Stimulated activated CD8-positive, alpha-beta memory T cell treated with anti-CD3 and anti-CD28 coated beads, Interleukin-2, amount 100 ng/mL, for 1 hour (primary cell): ENCODE measurements at places on chromosomes 1 and 21.

DNA sequence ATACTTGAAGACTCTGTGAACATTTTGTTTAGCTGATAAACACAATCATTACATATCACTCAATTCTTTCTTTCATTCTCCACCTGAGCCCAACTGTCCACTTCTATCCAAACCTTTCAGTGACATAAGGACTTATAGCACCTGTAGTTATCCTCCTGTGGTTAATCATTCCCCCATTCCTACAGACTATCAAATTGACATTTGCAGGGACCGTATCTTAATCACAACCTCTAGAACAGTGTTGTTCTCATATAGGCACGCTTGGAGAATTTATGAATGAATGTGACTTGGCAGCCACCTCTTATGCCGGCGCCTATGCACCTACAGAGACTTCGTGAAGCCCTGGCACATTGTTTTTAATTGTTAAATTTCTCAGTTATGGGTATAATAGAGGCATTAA, 83.9 kb upstream of the CXADR start:
- no peak for DNase-seq

DNA sequence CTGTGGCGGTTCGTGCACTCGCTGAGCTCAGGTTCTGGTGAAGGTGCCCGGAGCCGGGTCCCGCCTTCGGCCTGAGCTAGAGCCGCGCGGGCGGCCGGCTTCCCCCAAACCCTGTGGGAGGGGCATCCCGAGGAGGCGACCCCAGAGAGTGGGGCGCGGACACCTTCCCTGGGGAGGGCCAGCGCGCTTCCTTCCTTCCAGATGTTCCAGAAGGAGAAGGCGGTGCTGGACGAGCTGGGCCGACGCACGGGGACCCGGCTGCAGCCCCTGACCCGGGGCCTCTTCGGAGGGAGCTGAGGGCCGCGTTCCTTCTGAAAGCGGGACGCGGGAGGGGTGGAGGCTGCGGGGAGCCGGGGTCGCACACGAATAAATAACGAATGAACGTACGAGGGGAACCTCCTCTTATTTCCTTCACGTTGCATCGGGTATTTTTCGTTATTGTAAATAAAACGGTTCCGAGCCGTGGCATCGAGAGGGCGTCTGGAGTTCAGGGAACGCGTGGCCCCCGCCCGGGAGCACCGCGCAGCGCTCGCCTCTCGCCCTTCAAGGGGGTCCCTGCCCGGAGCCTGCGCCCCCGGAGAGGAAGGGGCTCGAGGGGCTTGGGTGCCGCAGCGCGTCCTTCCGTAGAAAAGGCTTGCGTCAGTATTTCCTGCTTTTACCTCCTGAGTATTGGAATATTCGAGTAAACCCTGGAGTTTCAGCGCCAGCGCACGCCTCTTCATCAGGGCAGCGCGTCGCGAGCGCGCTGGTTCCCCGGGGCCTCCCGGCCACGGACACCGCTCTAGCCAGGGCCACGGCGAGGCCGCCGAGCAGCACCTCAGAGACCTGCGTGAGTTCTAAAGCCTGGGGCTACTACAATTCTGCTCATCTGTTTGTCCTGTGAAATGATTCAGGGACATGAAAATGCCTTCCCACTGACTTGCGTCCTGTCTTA, 11.5 kb downstream of the YBEY start:
- DNase-seq: no peak

- no peak for DNase-seq
These were observed at the start of gene TPTE for GRCh38 chr21:10521091-10521598. TPTE (plus strand) TSS chr21:10521583; CDS start chr21:10538724, 17,141 bp downstream.

DNA sequence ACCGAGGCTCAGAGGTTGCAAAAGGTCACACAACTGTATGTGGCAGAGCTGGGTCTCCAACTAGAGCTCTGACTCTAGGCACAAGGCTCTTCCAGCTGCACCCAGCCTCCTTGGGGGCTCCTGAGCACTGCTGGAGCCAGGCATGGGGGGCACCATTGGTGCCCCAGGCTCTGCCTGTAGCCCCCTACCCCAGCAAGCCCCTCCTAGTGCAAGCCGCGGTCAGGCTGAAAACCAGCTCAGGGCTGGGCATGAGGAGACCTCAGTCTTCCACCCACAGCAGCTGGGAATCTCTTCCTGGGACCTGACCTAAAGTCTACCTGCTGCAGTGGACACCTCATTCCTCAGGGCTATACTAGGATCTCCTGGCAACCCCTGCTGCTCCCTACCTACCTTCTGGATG, 14.6 kb downstream of the TNNT2 start:
- no peak for DNase-seq

- DNase-seq: no peak
These were observed 1351.7 kb downstream of the MRPL39 start for GRCh38 chr21:24255591-24255990.

DNA sequence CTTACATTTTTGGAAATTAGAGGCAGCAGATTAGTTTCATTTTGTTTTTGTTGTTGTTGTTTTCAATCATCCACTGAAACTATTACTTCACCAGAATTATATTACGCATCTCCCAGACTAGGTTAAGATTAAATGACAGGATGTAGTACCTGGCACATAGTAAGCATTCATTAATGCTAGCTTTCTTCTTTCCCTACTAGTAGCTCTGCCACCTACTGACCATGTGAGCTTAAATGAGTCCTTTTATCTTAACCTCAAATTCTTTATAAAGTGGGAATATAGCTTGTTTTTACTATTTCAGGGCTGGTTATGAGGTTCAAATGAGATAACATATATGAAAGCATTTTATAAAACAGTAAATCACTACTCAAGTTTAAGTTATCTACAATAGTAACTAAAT, 10.2 kb upstream of the ASPM start:
- DNase-seq: no peak

GRCh38 chr1:3772027-3772714, 378 bp upstream of the SMIM1 start:
- peak; percentile 62 for DNase-seq

DNA sequence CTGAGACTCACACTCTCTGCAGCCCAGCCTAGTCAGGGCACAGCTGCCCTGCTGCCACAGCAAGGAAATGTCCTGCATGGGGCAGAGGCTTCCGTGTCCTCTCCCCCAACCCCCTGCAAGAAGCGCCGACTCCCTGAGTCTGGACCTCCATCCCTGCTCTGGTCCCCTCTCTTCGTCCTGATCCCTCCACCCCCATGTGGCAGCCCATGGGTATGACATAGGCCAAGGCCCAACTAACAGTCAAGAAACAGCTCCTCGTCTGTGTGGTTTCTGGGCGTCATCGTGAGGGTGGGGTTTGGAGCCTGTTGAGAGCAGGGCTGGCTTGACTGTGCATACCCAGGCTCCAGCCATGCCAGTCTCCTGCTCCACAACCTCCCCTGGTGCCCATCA, 19.5 kb downstream of the FAAH start:
- no peak for DNase-seq

- DNase-seq: no peak
These were observed 23.3 kb downstream of the SLC2A1 start for GRCh38 chr1:42935313-42935895.

DNA sequence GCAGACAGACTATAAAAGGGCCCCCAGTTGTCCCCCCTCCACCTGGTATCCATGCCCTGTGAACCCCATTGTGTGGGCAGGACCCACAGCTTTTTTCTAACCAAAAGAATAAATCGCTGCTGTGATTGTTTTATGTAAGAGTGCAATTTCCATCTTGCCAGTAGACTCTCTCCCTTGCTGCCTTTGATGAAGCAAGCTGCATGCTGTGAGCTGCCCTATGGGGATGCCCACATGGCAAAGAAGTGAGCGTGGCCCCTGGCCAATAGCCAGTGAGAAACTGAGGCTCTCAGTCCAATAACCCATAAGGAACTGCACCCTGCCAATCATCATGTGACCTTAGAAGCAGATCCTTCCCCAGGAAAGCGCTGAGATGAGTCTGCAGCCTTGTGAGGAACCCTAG, 37.8 kb upstream of the FMOD start:
- no peak for DNase-seq

DNA sequence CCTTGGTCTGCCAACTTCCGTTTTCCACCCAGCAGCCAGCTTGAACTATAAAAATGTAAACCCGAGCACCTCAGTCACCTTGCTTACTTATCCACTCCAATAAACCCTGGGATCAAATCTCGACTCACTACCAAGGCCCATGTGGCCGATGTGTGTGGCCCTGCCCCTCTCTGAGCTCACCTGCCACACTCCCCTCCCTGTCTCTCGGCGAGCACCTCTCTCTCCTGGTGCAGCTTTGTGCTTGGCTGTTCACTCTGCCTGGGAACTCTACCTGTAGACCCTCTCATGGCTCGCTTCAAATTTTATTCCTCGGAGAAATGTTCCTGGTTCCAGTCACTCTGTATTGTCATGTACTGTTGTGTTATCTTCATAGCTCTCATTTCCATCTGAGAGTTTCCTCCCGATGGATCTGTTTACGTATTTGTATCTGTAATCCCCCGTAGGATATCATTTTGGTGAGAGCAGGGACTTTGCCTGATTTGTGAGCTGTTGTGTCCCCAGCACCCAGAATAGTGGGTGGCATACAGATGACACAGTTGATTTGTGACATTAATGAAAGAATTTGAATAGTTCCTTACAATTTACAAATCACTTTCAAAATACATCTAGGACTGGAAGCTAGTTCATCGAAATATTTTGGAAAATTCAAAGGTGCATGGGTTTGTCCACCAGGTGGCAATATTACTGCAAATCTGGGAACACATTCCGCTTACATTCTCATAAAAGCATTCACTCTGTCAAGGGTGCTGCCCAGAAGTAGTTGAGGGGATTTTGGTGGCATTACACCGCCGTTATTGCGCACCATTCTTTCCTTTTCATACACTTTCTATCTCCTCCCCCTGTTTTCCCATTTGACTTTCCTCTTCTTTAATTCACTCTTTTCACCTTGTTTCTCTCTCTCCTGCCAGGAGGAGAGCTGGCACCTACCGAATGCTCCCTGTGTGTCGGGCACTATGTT, 95.3 kb downstream of the ABCA4 start:
- DNase-seq: no peak

DNA sequence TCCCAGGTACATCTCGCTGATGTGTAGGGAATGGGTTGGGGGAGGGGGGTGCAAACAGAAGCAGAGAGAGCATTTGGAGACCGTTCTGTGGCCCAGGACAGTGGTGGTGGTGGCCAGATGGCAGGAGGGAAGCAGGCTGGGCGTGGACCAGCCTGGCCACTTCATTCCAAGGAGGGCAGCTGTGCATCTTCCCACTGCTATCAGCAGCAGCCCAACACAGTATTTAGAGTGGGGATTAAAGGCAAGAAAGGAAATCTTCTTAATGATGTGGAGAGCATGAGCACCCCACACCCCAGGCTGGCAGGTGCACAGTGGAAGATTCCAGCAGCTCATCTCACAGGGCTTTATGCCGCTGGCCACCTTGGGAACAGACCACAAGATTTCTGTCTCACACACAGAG, 198.7 kb downstream of the NPHP4 start:
- no peak for DNase-seq

GRCh38 chr1:200128081-200128480, 100.6 kb downstream of the NR5A2 start:
- no peak for DNase-seq

DNA sequence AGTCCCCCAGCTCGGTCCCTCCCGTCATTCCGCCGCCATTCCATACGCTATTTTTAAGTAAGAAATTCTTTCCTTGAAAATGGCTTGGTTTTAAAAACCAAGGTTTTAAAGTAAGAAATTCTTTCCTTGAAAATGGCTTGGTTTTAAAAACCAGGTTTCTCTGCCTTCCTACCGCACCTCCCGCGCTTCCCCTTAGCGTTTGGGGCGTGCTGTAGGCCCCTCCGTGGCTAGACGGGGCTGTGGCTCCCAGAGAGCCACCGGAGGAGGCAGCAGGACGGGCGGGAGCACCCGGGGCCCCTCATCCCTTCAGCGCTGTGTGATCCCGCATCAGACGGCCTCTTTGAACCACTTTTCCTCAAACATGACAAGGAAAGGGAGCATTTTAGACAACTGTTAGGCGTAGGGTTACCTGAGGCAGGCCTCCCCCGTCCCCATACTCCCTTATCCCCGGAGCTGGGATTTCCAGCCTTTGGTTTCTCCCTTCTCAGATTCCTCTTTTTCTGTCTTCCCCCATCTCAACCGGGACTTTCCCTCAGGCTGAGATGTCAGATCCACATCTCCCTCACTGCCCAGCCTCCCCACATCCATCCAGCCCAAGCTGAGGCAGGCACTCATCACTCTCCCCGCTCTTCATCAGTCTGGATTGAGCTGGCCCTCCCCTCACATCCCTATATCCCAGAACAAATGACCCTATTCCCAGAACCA, 541 bp upstream of the CD58 start:
- DNase-seq: no peak

GRCh38 chr1:58214674-58215073, 331.9 kb downstream of the OMA1 start:
- no peak for DNase-seq

DNA sequence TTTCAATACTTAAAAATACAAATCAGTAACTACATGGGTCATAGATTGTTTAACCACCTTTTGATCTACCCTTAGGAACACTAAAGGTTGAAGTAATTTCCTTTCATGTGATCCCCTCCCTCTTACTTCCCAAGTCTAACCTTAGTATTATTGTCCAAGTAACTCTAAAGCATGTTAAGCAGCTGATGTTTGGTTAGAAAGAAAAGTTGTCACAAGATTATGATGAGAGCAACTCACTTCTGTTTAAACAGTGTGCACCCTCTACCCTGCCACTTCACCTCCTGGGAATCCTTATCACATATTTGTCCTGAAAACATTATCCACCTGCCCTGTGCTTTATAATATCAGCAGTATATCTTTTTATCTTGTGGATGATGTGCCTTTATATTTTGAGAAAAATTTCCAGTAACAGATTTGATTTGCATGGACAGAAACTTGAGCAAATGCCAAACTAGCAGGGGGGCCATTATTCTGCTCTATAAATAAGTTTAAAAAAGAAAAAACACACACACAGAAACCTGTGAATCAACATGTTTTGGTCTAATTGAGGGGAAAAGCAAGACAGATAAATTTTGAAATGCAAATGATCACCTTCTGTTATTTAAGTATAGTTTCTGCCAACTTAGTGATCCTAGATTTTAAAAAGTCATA, 194.3 kb downstream of the RPS6KC1 start:
- no peak for DNase-seq

DNA sequence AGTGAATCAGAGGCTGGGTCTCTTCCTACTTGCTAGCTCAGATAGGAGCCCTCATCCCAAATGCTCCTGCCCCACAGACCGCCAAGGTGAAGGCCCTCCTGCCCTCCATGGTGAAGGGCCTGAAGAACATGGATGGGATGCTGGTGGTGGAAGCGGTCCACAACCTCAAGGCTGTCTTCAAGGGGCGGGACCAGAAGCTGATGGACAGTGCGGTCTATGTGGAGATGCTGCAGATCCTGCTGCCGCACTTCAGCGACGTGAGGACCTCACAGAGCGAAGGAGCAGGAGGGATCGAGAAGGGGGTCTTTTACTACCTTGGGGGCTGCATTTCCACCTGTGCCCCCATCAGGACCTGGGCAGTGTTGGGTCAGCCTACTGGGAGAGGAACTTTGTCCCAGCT, 14.6 kb upstream of the TTC4 start:
- DNase-seq: no peak
